ENCODE measurements at places on chromosomes 7 and 10. TPM values are rescaled to one million over a fixed set of nuclear protein-coding genes. Genes with fewer than 3 reads are reported as not detected.
A peak's percentile ranks its signal among the peaks of the same experiment; 100 is the strongest.

GRCh38 chr10:48638739-48639527 is 34.1 kb upstream of the ARHGAP22 start:
- DNase-seq, result no peak
- peaks cover 27% of the 10 kb centered on the region for H3K27me3 ChIP-seq
- H3K36me3 ChIP-seq, result no peaks in the 10 kb centered on the region
- peaks cover 29% of the 10 kb centered on the region for H3K4me1 ChIP-seq

Gene PPP1R17
- 0.20 TPM for total RNA-seq

DNA sequence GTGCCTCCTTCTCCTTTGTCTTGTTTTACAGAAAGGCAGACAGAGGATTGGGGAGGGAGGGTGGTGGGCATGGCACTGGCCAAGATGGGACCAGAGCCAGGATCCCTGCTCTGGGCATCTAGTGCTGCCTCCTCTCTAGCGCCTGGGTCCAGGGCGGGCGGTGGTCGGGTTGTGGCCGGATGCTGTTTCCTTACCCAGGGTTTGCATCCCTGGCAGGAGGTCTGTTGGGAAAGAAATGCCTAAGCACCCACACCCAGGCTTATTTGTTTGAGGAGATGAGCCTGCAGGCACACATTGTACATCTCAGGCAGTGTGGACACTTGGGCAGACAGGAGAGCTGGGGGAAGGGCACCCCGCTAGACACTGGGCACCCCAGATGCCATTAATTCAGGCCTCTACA is 102.3 kb upstream of the PCBD1 start:
- no peak overlapping the region for H3K27ac ChIP-seq
- no peak for DNase-seq
- H3K4me3 ChIP-seq, result no peak overlapping the region
- no peaks in the 10 kb centered on the region for H3K27me3 ChIP-seq
- no peaks in the 10 kb centered on the region for H3K36me3 ChIP-seq
- H3K4me1 ChIP-seq, result no peaks in the 10 kb centered on the region

DNA sequence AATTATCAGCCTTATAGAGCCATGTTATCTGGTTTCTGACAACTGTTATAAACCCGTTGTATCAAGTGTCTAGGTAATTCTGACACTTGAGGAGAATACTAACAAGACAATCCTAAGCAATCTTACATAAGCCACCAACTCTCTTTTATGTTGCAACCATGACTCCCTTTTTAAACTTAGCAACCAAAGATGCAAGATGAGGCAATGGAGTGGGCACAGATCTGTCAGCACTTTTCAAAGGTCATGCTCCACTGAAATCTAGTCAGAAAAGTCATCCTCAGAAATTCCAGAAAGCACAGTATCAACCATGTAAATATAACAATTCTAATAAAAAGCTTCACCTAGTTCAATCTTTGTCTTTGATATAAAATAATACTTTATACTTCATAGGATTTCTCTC is 77.0 kb upstream of the SEMA3A start:
- H3K27ac ChIP-seq, result no peak overlapping the region
- no peaks in the 10 kb centered on the region for H3K36me3 ChIP-seq
- H3K4me1 ChIP-seq, result no peaks in the 10 kb centered on the region
- no peaks in the 10 kb centered on the region for H3K27me3 ChIP-seq

- no peak for DNase-seq
- no peaks in the 10 kb centered on the region for H3K4me1 ChIP-seq
- H3K36me3 ChIP-seq, result no peaks in the 10 kb centered on the region
- H3K27me3 ChIP-seq, result no peaks in the 10 kb centered on the region
- no peak overlapping the region for H3K4me3 ChIP-seq
Observed at GRCh38 chr10:123771877-123772644, 105.9 kb downstream of the GPR26 start.

- no peak overlapping the region for H3K27ac ChIP-seq
- H3K27me3 ChIP-seq, result no peaks in the 10 kb centered on the region
- no peak for DNase-seq
- no peak overlapping the region for H3K4me3 ChIP-seq
Observed at GRCh38 chr10:79203014-79203644, 134.4 kb downstream of the ZMIZ1 start.

Gene TDRD1
- 0.22 TPM for total RNA-seq

- no peak overlapping the region for H3K27ac ChIP-seq
- H3K4me1 ChIP-seq, result no peaks in the 10 kb centered on the region
- no peak overlapping the region for H3K4me3 ChIP-seq
- no peak for DNase-seq
- H3K27me3 ChIP-seq, result no peaks in the 10 kb centered on the region
- no peaks in the 10 kb centered on the region for H3K36me3 ChIP-seq
Observed at GRCh38 chr10:117751259-117751658, 208.7 kb downstream of the EMX2 start.

GRCh38 chr10:72312865-72313391 is 39.2 kb downstream of the DDIT4 start:
- DNase-seq, result no peak
- H3K36me3 ChIP-seq, result no peaks in the 10 kb centered on the region
- H3K4me3 ChIP-seq, result no peak overlapping the region
- H3K27me3 ChIP-seq, result no peaks in the 10 kb centered on the region
- peaks cover 19% of the 10 kb centered on the region for H3K4me1 ChIP-seq

GRCh38 chr7:2755531-2755930 is 67.5 kb downstream of the AMZ1 start:
- H3K36me3 ChIP-seq, result no peaks in the 10 kb centered on the region
- H3K27me3 ChIP-seq, result no peaks in the 10 kb centered on the region
- no peak overlapping the region for H3K27ac ChIP-seq
- no peak for DNase-seq
- peaks cover 10% of the 10 kb centered on the region for H3K4me1 ChIP-seq

GRCh38 chr7:17624379-17624778 is 315.9 kb downstream of the SNX13 start:
- no peaks in the 10 kb centered on the region for H3K27me3 ChIP-seq
- H3K4me3 ChIP-seq, result no peak overlapping the region
- no peak overlapping the region for H3K27ac ChIP-seq
- DNase-seq, result no peak

DNA sequence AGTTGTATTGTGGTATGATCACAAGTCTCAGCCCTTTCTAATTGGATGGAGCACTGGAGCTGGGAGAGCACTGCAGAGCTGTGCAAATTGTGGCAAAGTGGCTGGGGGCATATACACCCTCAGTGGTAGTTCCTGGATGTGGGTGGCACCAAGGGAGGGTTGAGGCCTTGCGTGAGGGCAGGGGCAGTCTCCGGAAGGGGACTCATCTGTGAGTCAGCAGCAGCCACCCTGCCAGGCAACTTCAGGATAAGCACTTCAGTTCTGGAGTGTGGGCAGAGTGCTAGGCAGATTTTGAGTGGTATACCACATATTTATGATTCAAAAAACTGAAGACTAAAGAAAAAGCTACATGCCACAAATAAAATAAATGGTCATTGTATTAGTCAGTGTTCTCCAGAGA is 210.5 kb downstream of the ETV1 start:
- no peaks in the 10 kb centered on the region for H3K4me1 ChIP-seq
- H3K36me3 ChIP-seq, result no peaks in the 10 kb centered on the region
- no peaks in the 10 kb centered on the region for H3K27me3 ChIP-seq
- H3K4me3 ChIP-seq, result no peak overlapping the region
- no peak overlapping the region for H3K27ac ChIP-seq

- peak; percentile 77 for DNase-seq
- peaks cover 12% of the 10 kb centered on the region for H3K36me3 ChIP-seq
- no peaks in the 10 kb centered on the region for H3K27me3 ChIP-seq
- H3K4me3 ChIP-seq, result peak overlapping the region; percentile 76
- peaks cover 32% of the 10 kb centered on the region for H3K4me1 ChIP-seq
Observed at GRCh38 chr7:66921918-66922486, 977 bp downstream of the TMEM248 start.

Gene ZC3HAV1
- total RNA-seq, result 101 TPM

Gene BRAF
- 90.4 TPM for total RNA-seq

Gene SEMA3A
- 0.41 TPM for total RNA-seq

Gene PRSS37
- not detected for total RNA-seq

Gene MGAM2
- total RNA-seq, result not detected

- DNase-seq, result no peak
- no peak overlapping the region for H3K4me3 ChIP-seq
- no peaks in the 10 kb centered on the region for H3K27me3 ChIP-seq
- H3K27ac ChIP-seq, result no peak overlapping the region
- H3K4me1 ChIP-seq, result no peaks in the 10 kb centered on the region
- H3K36me3 ChIP-seq, result no peaks in the 10 kb centered on the region
Observed at GRCh38 chr7:44712012-44712411, 36.6 kb upstream of the ZMIZ2 start.

GRCh38 chr7:74025730-74026129 is 2.2 kb upstream of the ELN start:
- no peak overlapping the region for H3K27ac ChIP-seq
- peaks cover 10% of the 10 kb centered on the region for H3K27me3 ChIP-seq
- DNase-seq, result no peak
- no peaks in the 10 kb centered on the region for H3K36me3 ChIP-seq
- no peak overlapping the region for H3K4me3 ChIP-seq

- no peaks in the 10 kb centered on the region for H3K27me3 ChIP-seq
- H3K36me3 ChIP-seq, result no peaks in the 10 kb centered on the region
- no peak overlapping the region for H3K27ac ChIP-seq
- H3K4me1 ChIP-seq, result peaks cover 6% of the 10 kb centered on the region
Observed at GRCh38 chr7:105367458-105367857, 21.3 kb downstream of the SRPK2 start.

- no peaks in the 10 kb centered on the region for H3K27me3 ChIP-seq
- H3K36me3 ChIP-seq, result no peaks in the 10 kb centered on the region
- no peak for DNase-seq
- no peaks in the 10 kb centered on the region for H3K4me1 ChIP-seq
Observed at GRCh38 chr10:5071411-5072198, 22.6 kb upstream of the AKR1C3 start.

GRCh38 chr7:111043561-111043960 is 47.4 kb upstream of the LRRN3 start:
- no peaks in the 10 kb centered on the region for H3K4me1 ChIP-seq
- DNase-seq, result no peak
- H3K27me3 ChIP-seq, result no peaks in the 10 kb centered on the region
- no peak overlapping the region for H3K4me3 ChIP-seq
- no peak overlapping the region for H3K27ac ChIP-seq

Gene AKR1C8
- not detected for total RNA-seq

Gene WNT8B
- not detected for total RNA-seq

GRCh38 chr10:47401210-47401609 is 17.1 kb upstream of the ZNF488 start:
- H3K27ac ChIP-seq, result no peak overlapping the region
- no peaks in the 10 kb centered on the region for H3K36me3 ChIP-seq
- no peak overlapping the region for H3K4me3 ChIP-seq
- no peak for DNase-seq
- no peaks in the 10 kb centered on the region for H3K4me1 ChIP-seq
- peaks cover 2% of the 10 kb centered on the region for H3K27me3 ChIP-seq

- H3K27ac ChIP-seq, result no peak overlapping the region
- no peaks in the 10 kb centered on the region for H3K27me3 ChIP-seq
- DNase-seq, result no peak
- H3K36me3 ChIP-seq, result no peaks in the 10 kb centered on the region
- no peak overlapping the region for H3K4me3 ChIP-seq
Observed at GRCh38 chr10:33822774-33823173, 488.3 kb upstream of the NRP1 start.

GRCh38 chr10:86693721-86694369 is 25.5 kb downstream of the LDB3 start:
- H3K27ac ChIP-seq, result no peak overlapping the region
- peak; percentile 49 for DNase-seq
- no peak overlapping the region for H3K4me3 ChIP-seq

Gene CAPZA2
- 79.0 TPM for total RNA-seq

DNA sequence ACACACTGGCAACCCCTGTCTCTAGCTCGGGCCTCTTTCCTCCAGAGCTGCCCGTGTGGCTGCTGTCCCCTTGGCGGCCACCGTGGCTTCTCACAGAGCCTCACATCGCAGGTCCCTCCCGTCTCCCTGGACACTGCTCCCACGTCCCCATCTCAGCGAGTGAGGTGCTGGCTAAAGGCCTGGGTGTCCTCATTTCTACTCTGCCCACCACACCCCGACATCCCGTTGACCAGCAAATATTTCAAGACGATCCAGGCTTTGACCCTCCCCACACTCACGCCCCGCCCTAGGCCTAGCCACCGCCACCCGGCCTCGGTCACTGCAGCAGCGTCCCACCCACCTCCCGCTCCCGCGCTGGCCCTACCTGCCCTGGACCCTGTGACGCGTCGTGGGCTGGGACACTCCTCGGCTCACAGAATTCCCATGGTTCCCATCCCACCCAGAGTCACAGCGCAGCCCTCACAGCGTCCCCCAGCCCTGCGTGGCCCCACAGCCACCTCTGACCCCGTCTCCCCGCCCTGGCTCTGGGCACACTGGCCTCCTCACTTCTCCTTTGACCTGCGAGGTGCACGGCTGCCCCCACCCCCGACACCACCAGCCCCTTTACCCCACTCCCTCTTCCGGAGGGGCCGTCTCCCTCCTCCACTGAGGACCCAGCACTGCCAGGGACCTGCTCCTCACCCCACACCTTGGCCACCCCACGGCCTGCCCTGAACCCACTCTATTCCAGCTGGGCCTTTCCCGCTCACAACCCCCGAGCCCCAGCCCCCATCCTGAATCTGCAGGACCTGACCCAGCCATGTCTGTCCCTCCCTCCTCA is 6.9 kb downstream of the ADAP1 start:
- no peaks in the 10 kb centered on the region for H3K36me3 ChIP-seq
- H3K27ac ChIP-seq, result no peak overlapping the region
- H3K4me3 ChIP-seq, result no peak overlapping the region
- DNase-seq, result no peak

DNA sequence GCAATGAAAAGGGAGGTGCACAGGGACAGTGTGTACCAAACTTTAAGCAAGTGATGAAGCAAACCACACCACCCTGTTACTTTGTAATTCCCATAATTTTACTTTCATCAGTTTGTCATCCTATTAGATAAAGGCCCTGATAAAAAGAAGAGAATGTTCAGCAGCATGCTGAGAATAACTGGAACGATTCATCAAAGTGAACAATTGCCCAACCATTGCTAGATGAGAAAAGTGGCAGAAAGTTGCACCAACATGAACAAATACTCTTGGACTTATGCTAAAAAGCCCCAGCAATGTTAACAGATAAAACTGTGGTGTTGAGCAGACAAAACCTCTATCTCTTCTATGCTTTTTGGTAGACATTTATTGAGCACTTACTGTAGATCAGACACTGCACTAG is 75.5 kb upstream of the PCGF5 start:
- H3K4me1 ChIP-seq, result no peaks in the 10 kb centered on the region
- no peaks in the 10 kb centered on the region for H3K36me3 ChIP-seq
- H3K27me3 ChIP-seq, result no peaks in the 10 kb centered on the region
- DNase-seq, result no peak
- no peak overlapping the region for H3K4me3 ChIP-seq

Gene ST8SIA6
- total RNA-seq, result not detected

GRCh38 chr7:155670521-155670920 is 26.1 kb downstream of the RBM33 start:
- H3K4me3 ChIP-seq, result no peak overlapping the region
- DNase-seq, result no peak
- H3K4me1 ChIP-seq, result no peaks in the 10 kb centered on the region
- no peaks in the 10 kb centered on the region for H3K27me3 ChIP-seq
- H3K36me3 ChIP-seq, result peaks cover 34% of the 10 kb centered on the region

- no peak overlapping the region for H3K27ac ChIP-seq
- no peaks in the 10 kb centered on the region for H3K27me3 ChIP-seq
- H3K4me1 ChIP-seq, result peaks cover 4% of the 10 kb centered on the region
- DNase-seq, result no peak
- H3K4me3 ChIP-seq, result no peak overlapping the region
- no peaks in the 10 kb centered on the region for H3K36me3 ChIP-seq
Observed at GRCh38 chr10:93384006-93384405, 98.1 kb downstream of the MYOF start.

Gene WDFY4
- 560 TPM for total RNA-seq

All from B cell (primary cell).